ENCODE measurements at places on chromosomes 5 and 9. TPM values are rescaled to one million over a fixed set of nuclear protein-coding genes. Genes with fewer than 3 reads are reported as not detected.

- DNase-seq, result no peak
These were observed 42.4 kb downstream of the RNF38 start for GRCh38 chr9:36357639-36358038.

DNA sequence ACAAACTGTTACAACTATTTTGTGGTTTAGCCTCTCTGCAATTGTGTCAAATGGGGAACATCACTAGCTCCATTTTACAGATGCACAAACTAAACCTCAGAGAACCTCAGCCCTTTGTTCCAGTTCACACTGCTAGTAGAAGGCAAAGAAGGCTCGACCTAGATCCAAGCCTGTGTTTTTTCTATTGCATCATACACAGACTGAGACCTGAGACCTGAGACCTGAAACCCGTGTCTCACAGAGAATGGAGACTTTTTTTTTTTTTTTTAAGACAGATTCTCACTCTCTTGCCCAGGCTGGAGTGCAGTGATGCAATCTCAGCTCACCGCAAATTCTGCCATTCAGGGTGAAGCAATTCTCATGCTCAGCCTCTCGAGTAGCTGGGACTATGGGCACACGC, 120.8 kb downstream of the GALNT10 start:
- no peak for DNase-seq

- DNase-seq, result no peak
These were observed 149.6 kb downstream of the DROSHA start for GRCh38 chr5:31382051-31382878.

- DNase-seq, result no peak
These were observed 35.9 kb upstream of the PUM3 start for GRCh38 chr9:2879803-2880202.

DNA sequence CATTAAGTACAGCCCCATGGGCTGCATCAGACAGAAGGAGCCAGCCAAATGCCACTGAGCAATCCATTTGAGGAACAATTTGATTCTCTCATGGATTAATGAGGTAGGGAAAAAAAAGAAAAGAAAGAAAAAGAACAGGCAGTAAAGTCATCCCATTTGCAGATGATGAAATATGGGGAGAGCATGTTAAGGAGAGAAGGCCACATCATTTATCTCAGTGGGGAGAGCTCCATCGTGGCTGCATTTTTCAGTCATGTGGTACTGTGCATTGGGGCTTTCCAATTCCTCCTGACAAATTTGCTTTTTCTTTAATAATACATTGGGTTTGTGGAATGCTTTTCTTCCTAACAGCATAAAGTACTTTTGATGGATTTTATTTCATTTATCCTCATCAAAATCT, 375.2 kb upstream of the TLE4 start:
- DNase-seq, result no peak

GRCh38 chr9:98786750-98787510, 9.4 kb downstream of the ANKS6 start:
- DNase-seq, result no peak

DNA sequence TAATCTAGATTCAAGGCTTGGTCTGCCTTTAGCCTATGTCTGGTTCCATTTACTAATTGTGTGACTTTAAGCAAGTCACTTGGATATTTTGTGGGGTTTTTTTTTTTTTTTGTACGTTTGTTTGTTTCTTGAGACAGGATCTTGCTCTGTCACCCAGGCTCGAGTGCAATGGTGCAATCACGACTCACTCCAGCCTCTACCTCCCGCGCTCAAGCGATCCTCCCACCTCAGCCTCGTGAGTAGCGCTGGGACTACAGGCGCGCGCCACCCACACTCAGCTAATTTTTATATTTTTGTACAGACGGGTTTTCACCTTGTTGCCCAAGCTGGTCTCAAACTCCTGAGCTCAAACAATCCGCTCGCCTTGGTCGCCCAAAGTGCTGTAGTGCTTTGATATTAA, 1.1 kb upstream of the PFDN1 start:
- no peak for DNase-seq

GRCh38 chr9:21933865-21934264, 60.3 kb downstream of the CDKN2A start:
- DNase-seq, result no peak

DNA sequence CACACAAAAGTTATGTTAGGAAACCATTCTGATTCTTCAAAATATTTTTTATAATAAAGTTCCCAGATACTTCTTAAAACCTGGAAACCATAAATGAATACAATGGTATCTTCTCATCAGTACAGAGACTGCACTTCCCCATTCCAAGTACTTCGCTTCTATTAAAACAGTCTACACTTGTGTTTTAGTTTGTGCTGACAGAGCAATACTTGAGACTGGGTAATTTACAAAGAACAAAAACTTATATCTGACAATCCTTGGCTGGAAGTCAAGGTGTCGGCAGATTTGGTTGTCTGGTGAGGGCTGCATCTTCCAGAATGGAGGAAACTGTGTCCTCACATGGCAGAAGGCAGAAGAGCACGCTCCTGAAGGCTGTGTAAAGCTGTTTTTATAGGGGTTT, 70.1 kb downstream of the RFX3 start:
- no peak for DNase-seq

Gene CDH6
- under 0.01 TPM for total RNA-seq

Gene ITGA2
- 1.6 TPM for total RNA-seq

Gene SPAG8
- total RNA-seq, result 3.2 TPM

Gene ATP6V0E1
- 84.3 TPM for total RNA-seq

Gene PGM5
- total RNA-seq, result 14.8 TPM

Measured in hematopoietic multipotent progenitor cell (in vitro differentiated cells).